CD4-positive, alpha-beta T cell treated with Interleukin-17A for 1 hour (primary cell): ENCODE measurements at places on chromosomes 2 and 18.

DNA sequence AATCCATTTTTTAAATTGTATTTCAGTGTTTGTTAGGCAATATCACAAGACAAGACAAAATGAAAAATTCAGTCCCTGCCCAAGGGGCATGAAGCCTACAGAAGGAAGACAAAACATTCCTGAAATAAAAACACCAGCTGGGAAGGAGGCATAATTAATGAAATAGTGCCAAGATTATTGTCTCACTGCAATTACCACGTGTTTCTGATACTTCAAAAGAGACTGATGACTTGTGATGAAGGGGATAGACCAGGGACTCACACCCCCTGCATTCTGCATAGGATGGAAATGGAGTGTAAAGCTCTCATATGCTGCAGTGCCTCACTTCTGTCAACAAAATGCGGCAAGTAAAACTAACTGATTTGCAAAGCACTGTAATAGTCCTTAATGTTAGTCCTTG lies 178.1 kb downstream of the BARD1 start:
- DNase-seq = no peak

- no peak for DNase-seq
These were observed 40.2 kb downstream of the MCFD2 start for GRCh38 chr2:46875226-46875899.

DNA sequence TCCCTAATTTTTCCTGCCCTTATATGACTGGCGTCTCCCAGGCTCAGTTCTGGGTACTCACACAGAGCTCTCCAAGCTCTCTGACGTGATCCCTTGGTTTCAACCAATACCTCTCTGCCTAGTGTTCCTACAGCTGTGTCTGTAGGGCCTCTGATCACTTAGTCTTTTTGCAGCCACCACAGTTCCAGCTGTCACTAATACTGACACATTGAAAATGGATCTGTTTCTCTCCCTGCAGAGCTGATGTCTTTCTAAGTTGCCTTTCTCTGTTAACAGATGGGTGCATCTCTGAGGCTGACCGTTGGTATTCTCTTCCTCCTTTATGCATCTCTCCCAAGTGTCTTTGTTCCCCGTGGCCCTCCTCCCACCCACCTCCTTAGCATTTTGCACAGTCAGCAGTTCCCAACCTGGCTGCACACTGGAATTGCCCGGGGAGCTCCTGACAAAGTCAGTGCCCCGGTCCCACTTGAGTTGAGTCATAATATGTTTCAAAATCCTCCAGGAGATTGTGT lies 62.5 kb downstream of the CERS6 start:
- no peak for DNase-seq

DNA sequence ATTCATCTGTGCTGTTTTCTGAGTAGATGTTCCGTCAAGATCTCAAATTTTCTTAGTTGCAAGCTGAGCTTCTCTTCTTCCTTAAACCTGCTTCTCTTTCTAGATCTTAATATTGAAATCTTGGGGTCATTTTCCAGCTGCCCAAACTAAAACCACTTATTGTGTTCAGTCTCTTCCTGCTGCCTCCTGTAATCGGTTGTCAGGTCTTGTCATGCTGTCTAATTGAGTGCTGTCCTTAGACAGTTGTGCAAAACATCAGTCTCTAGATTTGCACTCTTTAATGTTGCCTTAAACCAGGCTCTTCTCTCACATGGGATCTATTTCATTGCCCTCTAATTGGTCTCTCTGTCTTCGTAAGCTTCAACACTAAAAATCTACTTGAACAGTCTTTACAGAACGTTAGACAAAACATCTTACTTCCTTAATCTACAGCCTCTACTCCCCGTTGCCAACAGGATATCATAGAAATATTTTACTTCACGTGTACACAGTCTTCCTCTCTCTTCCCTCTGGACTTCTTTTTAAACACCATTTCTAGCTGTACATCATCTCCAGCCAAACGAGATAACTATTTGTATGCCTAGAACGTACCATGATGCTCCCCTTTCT lies 34.9 kb downstream of the GPD2 start:
- DNase-seq = no peak

- DNase-seq = peak; percentile 92
These were observed 9.0 kb upstream of the TMBIM1 start for GRCh38 chr2:218301176-218301819.

DNA sequence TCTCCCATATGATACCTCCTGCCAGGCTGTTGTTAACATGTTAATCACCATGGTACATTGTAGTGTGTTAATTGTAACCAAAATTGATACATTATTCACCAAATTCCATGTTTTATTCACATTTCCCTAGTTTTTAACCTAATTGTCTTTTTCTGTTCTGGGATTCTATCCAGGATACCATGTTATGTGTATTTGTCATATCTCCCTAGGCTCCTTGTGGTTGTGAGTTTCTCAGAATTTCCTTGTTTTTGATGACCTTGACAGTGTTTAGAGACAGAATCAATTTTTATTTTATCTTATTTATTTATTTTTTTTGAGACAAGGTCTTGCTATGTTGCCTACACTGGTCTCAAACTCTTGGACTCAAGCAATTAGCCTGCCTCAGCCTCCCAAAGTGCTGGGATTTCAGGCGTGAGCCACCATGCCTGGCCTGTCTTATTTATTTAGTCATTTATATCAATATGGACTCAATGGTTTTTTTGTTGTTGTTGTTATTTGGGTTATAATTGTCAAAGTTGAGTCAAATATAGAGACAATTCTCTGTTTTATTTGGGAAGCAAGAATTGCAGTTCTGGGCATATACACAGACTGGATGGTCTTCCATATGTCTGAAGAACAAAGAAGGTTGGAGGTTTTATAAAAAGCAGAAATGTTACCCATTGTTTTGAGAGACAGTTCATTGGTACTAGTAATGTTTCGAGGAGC lies 42.6 kb downstream of the INPP4A start:
- no peak for DNase-seq

DNA sequence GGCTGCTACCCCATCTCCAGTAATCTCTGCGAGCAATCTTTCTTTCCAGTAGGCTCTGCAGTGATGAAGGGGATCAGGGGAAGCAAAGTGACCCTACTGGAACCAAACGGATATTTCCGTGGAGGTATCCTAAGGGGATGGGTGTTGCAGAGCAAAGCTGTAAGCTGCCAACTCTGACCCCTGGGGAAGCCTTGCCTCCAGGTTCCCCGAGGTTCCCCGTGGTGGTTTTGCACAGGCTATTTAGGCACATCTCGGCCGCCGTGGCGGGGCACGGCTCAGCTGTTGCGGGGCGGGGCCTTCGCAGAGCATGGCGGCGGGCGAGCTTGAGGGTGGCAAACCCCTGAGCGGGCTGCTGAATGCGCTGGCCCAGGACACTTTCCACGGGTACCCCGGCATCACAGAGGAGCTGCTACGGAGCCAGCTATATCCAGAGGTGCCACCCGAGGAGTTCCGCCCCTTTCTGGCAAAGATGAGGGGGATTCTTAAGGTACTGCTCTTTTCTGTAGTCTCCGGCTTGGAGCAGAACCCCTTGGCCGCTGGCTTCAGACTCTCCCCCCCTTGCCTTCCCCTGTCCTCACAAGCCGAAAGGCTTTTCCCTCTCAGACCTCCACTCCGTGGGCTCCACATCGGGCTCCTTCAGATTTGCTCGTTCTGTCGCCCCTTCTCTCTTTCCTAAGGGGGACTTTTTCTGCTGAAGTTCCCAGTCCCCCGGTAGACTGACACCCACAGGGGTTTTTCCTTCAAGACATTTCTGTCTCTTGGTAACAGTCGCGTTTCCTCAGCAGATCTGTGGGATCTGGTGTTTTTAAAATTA lies at the start of gene COMMD1:
Gene COMMD1, plus strand, starts transcription at position 303 of the 814 bp plus-strand sequence. Its CDS starts 5 bp downstream, at position 308.
- peak; percentile 82 for DNase-seq
